ENCODE measurements at places on chromosomes 1 and 21.

DNA sequence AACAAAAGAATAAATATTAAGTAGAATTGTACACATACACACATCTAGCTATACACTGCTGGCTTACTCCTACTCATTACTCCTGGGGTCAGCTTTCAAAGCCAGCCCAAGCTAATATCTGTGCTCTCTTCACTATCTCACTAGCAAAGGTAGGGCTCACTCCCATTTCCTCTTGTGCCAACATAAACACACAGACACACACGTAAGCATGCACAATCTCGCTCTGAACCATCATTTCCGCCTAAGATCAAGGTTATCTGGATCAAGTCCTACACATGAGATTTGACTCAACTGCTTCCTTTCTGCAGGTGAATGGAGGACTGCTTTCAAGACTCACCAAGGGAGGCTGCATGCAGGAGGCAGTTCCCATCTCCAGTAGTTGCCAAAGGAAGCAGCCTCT is 28.8 kb upstream of the MTMR11 start:
- no peak for DNase-seq

DNA sequence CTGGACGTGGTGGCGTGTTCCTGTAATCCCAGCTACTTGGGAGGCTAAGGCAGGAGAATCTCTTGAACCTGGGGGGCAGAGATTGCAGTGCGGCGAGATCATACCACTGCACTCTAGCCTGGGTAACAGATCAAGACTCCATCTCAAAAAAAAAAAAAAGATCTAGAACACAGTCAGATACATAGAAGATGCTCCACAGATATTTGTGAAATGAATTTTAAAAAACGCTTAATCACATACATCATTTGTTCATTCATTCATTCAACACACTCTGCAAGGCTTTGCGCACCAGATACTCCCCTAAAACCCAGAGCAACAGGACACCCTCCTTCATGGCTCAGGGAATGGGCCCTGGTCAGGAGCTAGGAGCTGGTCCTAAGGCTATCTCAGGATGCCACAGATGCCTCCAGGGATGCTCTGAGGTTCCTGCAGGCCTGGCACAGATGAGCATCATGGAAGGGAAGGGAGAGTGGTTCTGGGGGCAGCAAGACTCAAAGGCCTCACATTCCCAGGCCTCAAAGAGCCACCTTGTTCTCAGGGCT is 6.4 kb downstream of the HSPG2 start:
- no peak for DNase-seq

- no peak for DNase-seq
Measured at GRCh38 chr1:225548140-225548857, 104.6 kb downstream of the ENAH start.

GRCh38 chr1:157399984-157400382 is 152.3 kb downstream of the FCRL5 start:
- no peak for DNase-seq

DNA sequence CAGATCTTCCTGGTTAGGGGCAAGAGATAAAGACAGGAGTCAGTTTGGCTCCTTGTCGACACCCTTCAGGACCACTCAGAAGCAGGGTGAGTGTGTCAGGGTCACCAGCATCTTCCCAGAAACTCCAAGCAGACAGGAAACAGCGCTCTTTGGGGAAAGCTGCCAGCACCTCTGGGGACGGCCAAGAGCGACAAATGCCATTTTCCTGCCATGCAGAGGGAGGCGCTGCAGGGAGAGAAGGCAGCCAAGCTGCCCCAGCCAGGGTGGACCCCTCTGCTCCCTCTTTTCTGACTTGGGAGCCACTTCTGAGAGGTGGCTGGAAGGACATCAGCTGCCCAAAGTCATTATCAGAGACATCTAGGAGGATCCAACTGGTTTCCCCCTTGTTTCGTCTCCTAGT is 29.0 kb downstream of the SIM2 start:
- no peak for DNase-seq

GRCh38 chr1:79255421-79255820 is 248.9 kb upstream of the ADGRL4 start:
- DNase-seq = no peak

GRCh38 chr1:178254433-178254832 is 160.5 kb downstream of the RASAL2 start:
- DNase-seq = no peak

DNA sequence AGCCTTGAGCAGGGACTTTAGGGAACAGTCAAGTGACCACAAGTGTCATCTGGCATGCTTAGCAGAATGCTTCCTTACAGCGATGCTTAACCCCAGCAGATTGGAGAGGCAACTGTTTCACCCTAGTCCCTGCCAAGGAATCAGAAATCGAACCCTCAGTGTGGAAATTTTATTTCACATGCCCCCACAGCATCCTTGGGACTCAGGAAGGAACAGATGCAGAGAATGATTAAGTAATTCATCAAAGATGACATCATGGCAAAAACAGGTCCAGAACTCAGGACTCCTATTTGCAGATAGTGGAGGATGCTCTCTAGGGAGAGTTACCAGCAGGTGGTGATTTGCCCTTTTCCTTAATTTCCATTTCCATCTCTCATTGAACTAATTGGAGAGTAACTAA is 333.0 kb upstream of the KAZN start:
- no peak for DNase-seq

GRCh38 chr1:109617291-109617801 is 2.1 kb downstream of the GNAT2 start:
- DNase-seq = no peak

GRCh38 chr1:185561629-185562028 is 172.6 kb upstream of the HMCN1 start:
- DNase-seq = no peak

GRCh38 chr1:61056196-61056572 is 26.2 kb upstream of the NFIA start:
- no peak for DNase-seq

- no peak for DNase-seq
Measured at GRCh38 chr1:47507881-47508701, 70.2 kb downstream of the FOXD2 start.

Measured in HL-60 (cell line).